ENCODE measurements at places on chromosomes 12 and 14. TPM values are rescaled to one million over a fixed set of nuclear protein-coding genes. Genes with fewer than 3 reads are reported as not detected.
A peak's percentile ranks its signal among the peaks of the same experiment; 100 is the strongest.

- no peak for DNase-seq
These were observed 1.7 kb upstream of the NKX2-8 start for GRCh38 chr14:36583893-36584811.

- no peak for DNase-seq
These were observed 224.3 kb upstream of the ATP2B1 start for GRCh38 chr12:89932954-89933353.

DNA sequence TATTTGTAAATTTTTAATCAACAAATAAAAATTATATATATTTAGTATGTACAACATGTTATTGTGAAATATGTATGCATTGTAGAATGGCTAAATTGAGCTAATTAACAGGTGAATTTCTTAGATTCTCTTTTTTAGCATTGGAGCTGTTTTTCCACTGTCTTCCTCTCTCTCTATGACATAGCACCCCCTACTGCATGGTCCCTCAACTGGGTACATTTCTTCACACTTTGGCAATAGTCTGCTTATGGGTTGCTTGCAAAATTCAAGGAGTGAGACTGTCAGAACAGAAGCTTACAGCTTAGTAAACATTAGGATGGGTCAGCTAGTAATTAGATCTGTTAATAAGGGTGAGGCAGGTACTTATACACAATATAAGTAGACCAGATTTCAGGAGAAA lies 658.5 kb upstream of the MGAT4C start:
- peak; percentile 5 for DNase-seq

DNA sequence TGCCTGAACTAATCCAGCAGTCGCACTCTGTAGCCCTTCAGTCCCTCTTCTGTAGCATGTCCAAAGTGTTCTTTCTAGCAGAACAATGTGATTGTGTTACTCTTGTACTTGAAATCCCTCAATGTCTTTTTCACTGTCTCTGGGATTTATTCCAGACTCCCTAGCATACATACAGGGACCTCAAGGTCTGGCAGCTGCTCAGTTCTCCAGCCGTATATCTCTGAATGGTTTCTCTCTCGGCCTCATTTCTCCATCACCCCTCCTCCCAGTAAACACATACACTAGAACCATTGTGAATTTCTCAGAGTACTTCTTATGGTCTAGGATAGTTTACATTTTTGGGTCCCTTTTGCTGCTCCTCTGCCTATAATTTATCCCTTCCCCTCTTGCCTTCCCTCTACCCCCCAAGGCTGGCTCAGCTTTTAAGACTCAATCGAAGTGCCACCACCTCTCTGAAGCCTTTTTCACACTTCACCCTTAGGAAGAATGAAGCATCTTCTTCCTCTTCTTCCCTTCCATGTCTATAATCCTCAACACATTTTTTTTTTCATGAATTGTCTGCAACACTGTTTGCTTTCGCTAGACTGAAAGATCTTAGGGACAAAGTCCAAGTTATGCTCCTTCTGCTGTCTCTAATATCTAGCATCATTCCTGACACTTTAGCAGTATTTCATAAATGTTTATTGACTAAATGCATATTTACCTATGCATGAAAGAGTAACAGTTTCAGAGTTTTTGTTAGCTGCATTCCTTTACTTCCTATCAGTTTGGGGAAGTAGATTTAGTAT lies 446.1 kb downstream of the ZFP36L1 start:
- no peak for DNase-seq

DNA sequence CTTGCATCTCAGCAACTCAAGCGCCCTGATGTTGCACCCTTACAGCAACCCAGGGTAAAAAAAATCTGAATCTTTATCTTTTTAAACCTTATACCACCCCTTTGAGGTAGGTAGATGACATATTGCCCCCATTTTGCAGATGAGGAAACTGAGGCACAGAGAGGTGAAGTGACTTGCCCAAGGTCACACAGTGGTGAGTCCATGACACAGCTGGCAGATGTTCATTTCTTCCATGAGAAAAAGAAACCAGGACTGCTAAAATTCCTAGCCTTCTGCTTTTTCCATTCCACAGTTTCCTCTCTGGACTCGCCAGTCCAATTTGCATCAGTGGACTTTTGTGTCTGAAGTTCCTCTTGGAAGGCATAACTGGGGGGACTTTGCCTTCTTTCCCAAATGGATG lies 79.3 kb downstream of the IGF1 start:
- DNase-seq = no peak

DNA sequence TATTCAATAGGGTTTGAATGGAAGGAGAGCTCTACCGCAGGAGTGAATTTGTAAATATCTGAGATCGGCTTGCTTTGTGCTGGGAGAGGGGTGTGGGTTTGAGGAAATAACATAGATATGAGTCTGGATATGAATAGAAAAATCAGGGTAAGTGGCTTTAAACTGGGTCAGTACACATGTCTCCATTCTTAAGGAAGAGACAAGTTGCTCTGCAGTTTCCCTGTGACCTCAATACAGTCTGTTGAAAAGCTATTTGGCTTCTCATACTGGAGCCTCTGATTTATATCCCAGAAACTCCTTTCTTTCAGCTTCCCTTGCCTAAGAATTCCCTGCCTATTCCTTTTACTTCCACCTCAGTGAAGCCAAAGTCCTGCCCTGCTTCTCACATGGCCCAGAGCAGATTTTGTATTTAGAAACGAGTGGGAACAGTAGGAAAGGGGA lies 153.5 kb upstream of the ATF7IP start:
- no peak for DNase-seq

GRCh38 chr14:22939684-22940083 lies 10.5 kb upstream of the PRMT5 start:
- peak; percentile 77 for DNase-seq

DNA sequence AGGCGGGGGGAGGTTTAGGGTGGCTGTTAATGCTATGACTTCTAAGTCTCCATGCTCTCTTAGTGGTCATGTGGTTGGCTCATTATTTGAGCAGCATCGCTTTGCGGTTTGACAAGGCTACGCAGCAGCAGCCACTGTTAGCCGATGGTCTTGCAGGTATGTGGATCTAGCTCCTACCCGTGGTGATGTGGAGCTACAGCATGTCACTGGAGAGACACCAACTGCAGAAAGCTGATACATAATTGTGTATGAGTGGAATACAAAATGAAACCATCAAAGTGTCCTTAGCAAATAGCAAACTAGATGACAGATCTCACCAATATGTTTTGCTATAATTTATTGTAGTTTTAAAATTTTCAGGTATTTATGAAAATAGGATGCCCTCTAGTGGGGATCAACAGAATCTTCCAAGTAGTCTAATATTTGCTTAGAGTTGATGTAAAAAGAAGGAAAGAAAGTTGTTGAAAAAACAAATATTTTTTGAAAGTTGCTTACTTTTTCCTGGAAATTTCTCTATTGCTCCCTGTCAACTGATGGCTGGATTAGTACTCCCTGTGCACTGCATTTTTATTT lies 94.9 kb downstream of the NAV3 start:
- peak; percentile 95 for DNase-seq

DNA sequence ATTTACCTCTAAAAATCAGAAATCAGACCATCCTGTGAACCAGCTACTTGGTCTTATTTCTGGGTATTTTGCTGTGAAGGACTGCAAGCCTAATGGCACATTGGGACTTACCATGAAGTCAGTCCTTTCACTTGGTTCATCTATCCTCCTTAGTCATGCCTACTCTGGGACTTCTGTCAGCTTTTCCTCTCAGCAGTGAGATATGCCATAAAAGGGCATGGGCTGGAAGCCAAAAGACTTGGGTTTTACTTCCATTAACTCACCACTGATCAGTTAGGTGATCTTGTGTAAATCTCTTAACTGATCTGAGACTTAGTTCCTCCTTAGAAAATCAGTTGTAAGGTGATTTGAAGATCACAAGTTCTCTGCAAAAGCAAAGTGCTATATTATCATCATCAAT lies 116.5 kb downstream of the PAH start:
- DNase-seq = peak; percentile 11

- DNase-seq = peak; percentile 25
These were observed 115.4 kb upstream of the MYL2 start for GRCh38 chr12:111035578-111036301.

GRCh38 chr14:92675976-92676375 lies 72.5 kb downstream of the LGMN start:
- DNase-seq = no peak

DNA sequence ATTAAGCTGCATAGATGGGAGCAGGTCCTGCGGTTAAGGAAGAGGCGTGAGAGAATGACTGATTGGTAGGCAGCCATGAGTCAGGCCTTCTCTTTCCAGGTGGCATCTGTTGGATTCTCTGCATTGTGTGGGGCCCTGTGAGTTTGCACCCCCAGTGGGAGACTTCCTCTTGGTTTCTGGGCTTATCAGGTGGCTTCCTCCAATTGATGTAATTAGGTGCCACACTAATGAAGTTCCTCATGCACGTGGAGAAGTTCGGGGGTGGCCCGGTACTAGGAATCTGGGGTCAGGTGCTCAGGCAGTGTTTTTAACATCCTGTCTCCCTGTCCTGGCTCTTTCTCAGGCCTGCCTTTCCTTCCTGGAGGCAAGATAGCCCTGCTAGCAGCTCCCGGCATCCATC lies 765.1 kb upstream of the TMEM132C start:
- no peak for DNase-seq

GRCh38 chr12:124507188-124508109 lies 60.0 kb downstream of the NCOR2 start:
- peak; percentile 55 for DNase-seq

- no peak for DNase-seq
These were observed 151.6 kb upstream of the SYT1 start for GRCh38 chr12:78712834-78713481.

DNA sequence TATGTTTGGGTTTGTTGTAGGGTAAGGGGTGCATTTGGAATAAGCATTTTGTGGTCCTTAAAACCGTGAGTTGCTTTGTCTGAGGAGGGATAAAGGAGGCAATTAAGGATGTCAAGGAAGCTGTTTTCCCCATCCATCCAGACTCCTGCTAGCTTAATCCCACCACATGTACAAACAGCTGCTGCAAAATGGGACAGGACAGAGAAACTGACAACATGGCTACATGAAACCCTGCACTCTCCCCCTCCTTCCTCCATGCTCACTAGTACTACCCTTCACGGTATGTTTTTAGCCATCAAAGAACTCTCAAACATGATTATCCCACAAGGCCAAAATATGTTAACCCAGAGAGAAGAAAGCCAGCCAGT lies 20.6 kb downstream of the ST8SIA1 start:
- DNase-seq = no peak

- DNase-seq = no peak
These were observed 83.1 kb downstream of the SLC16A7 start for GRCh38 chr12:59678759-59679411.

DNA sequence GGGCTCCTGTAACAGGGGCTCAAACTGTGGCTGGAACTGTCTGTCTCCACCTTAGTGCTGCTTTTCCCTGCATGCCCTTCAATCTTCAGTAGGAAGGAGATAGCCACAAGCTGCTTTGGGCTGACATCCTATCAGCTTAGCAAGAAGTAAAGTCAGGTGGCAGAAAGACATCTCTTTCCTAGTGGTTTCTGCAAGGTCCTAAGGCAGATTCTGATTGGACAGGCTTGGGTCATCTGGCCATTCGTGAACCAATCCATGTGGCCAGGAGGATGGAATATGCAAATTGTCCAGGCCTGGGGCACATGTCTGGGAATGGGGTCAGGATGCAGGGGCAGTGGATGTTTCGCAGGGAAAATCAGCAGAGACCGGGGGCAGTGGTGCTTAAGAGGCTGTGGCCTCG lies 5.2 kb downstream of the RITA1 start:
- DNase-seq = peak; percentile 53

- no peak for DNase-seq
These were observed 1.8 kb upstream of the PARP2 start for GRCh38 chr14:20341646-20342045.

GRCh38 chr12:103627189-103627855 lies 40.2 kb downstream of the STAB2 start:
- no peak for DNase-seq

GRCh38 chr12:111078731-111079130 lies 158.4 kb upstream of the MYL2 start:
- DNase-seq = no peak

- DNase-seq = no peak
These were observed 161.1 kb downstream of the SUDS3 start for GRCh38 chr12:118537481-118537917.

GRCh38 chr12:123533672-123534643 lies at the start of gene RILPL1:
TSS of gene RILPL1 (minus strand) at chr12:123533719. CDS start at chr12:123533482, 237 bp downstream.
- peak; percentile 57 for DNase-seq

The CLEC1B gene
- not detected for total RNA-seq

The ALG10B gene
- total RNA-seq = 3.0 TPM

The CBLN3 gene
- total RNA-seq = not detected

The SERPINA5 gene
- total RNA-seq = 0.33 TPM

The DCAF4 gene
- 19.8 TPM for total RNA-seq

The NID2 gene
- 9.9 TPM for total RNA-seq

The ANG gene
- 2.4 TPM for total RNA-seq

The CLEC7A gene
- total RNA-seq = not detected

The USP44 gene
- 0.95 TPM for total RNA-seq

The PAH gene
- not detected for total RNA-seq

The KLRB1 gene
- total RNA-seq = not detected

The ERP27 gene
- total RNA-seq = not detected

The TMCC3 gene
- 1.5 TPM for total RNA-seq

Data from Daoy (cell line).